ENCODE measurements at places on chromosomes 4 and X.

DNA sequence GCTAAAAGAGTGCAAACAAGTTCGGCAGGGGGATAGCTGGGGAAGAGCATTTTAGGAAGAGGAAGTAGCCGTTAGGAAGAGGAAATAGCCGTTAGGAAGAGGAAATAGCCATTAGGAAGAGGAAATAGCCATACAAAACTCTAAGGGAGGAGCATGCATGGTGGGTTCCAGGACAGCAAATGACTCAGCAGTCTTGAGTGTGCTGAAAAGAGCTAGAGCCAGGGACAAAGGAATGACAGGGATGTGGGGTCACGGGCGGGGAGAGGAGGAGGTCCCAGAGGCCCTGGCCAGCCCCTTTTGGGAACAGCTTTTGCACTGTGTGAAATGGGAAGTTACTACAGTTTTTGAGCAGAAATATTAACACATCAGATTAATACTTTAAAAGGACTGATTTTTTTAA lies 882.6 kb downstream of the TRIML1 start:
- no peak for DNase-seq

- no peak for DNase-seq
Observed at GRCh38 chrX:70755850-70756249, 152.7 kb downstream of the TEX11 start.

- peak; percentile 71 for DNase-seq
Observed at GRCh38 chr4:184328022-184328736, 110.5 kb upstream of the ENPP6 start.

DNA sequence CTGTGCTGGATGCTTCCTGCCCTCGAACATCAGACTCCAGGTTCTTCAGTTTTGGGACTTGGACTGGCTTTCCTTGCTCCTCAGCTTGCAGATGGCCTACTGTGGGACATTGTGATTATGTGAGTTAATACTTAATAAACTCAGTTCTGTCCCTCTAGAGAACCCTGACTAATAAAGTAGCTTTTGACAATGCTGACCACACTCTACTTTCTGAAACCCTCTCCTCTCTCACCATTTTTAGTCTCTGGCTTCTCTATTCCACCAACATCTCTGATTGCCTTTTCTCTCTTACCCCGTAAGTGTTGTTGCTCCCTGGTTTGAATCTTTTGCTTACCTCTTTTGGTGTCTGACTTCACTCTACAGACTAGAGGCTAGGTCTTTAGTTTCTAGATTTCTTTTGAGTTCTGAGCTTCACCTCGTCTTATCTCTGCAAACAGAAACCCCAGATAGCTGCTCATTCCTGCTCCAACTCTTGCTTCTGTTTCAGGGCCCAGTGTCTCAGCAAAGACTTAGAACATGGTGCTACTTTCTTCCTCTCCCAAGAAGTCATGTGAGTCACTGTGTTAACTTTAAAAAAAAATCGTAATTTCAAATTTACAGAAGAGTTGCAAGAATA lies 11.4 kb downstream of the TMSB4X start:
- no peak for DNase-seq

GRCh38 chr4:140742838-140743193 lies 13.4 kb downstream of the TBC1D9 start:
- no peak for DNase-seq

Measured in suppressor macrophage treated with lipopolysaccharide for 4 hours (primary cell).